ENCODE measurements at places on chromosomes 11 and 22. TPM values are rescaled to one million over a fixed set of nuclear protein-coding genes. Genes with fewer than 3 reads are reported as not detected.
A peak's percentile ranks its signal among the peaks of the same experiment; 100 is the strongest.

MUC6 gene
- not detected for total RNA-seq

ZNF280B gene
- total RNA-seq, result 2.6 TPM

ANKK1 gene
- not detected for total RNA-seq

PKNOX2 gene
- not detected for total RNA-seq

ASRGL1 gene
- total RNA-seq, result 11.5 TPM

TREH gene
- not detected for total RNA-seq

ADM2 gene
- total RNA-seq, result 4.1 TPM

OR5A1 gene
- not detected for total RNA-seq

RASSF10 gene
- not detected for total RNA-seq

DNA sequence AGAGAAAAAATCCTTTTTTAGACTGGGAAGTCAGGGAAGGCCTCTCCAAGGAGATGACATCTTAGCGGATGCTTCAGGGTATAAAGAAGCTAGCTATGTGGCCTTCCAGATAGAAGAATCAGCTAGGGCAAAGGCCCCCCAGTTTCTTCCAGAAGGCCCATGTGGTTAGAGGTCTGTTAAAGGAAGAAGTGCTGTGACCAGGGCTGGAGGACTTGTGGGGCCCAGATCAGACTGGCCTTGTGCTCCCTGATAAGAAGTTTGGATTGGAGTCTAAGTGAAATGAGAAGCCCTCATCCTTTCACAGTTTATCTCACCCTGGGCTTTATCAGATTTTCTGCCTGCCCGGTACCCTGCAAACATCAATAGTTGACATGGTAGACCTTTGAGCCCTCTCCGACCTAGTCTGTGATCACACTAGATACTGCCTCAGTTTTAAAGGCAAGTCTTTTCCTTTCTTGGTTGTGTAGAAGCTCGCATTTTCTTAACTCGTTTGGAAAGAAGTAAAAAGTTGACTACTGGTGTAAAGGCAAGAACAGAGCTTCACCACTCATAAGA, 7.8 kb downstream of the AMPD3 start:
- no peak for DNase-seq
- H3K36me3 ChIP-seq, result peaks cover 51% of the 10 kb centered on the region
- H3K27ac ChIP-seq, result peak overlapping the region; percentile 10
- no peaks in the 10 kb centered on the region for H3K27me3 ChIP-seq

GRCh38 chr22:31093086-31093850, 12.2 kb downstream of the SMTN start:
- peaks cover 17% of the 10 kb centered on the region for H3K36me3 ChIP-seq
- no peaks in the 10 kb centered on the region for H3K27me3 ChIP-seq
- DNase-seq, result no peak
- H3K4me3 ChIP-seq, result no peak overlapping the region

GRCh38 chr11:86482692-86483091, 108.0 kb downstream of the CCDC81 start:
- DNase-seq, result no peak
- H3K4me3 ChIP-seq, result no peak overlapping the region
- H3K27ac ChIP-seq, result no peak overlapping the region
- peaks cover 3% of the 10 kb centered on the region for H3K4me1 ChIP-seq
- no peaks in the 10 kb centered on the region for H3K27me3 ChIP-seq
- no peaks in the 10 kb centered on the region for H3K36me3 ChIP-seq

GRCh38 chr11:36948460-36949127, 350.6 kb upstream of the RAG2 start:
- no peak overlapping the region for H3K27ac ChIP-seq
- no peak overlapping the region for H3K4me3 ChIP-seq
- no peaks in the 10 kb centered on the region for H3K36me3 ChIP-seq
- DNase-seq, result no peak
- H3K4me1 ChIP-seq, result no peaks in the 10 kb centered on the region
- H3K27me3 ChIP-seq, result no peaks in the 10 kb centered on the region

DNA sequence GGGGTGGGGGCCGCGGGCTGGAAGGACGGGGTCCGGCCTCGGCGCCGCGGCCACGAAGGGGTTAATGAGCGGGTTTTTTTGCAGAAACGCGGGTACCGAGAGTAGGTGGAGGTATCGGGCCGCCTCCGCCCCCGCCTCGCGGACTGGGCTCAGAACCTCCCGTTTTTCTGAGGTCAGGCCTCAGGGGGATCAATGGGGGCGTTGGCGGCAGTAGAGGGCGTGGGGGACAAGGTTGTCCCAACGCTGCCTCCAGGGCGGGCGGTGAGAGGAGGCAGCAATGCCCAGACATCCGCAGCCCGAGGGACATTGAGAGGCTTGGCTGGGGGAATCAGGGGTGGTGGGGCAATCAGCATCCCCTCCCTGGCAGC, 34.8 kb upstream of the PRODH start:
- H3K4me1 ChIP-seq, result no peaks in the 10 kb centered on the region
- no peak for DNase-seq
- no peak overlapping the region for H3K4me3 ChIP-seq
- no peaks in the 10 kb centered on the region for H3K36me3 ChIP-seq
- H3K27ac ChIP-seq, result no peak overlapping the region
- peaks cover 7% of the 10 kb centered on the region for H3K27me3 ChIP-seq

GRCh38 chr11:129625930-129626329, 189.7 kb upstream of the TMEM45B start:
- no peaks in the 10 kb centered on the region for H3K27me3 ChIP-seq
- H3K27ac ChIP-seq, result no peak overlapping the region
- DNase-seq, result no peak

GRCh38 chr11:120205596-120206161, 5.2 kb upstream of the OAF start:
- no peak for DNase-seq
- H3K27me3 ChIP-seq, result peaks cover 36% of the 10 kb centered on the region
- no peak overlapping the region for H3K4me3 ChIP-seq
- peaks cover 14% of the 10 kb centered on the region for H3K4me1 ChIP-seq
- H3K36me3 ChIP-seq, result no peaks in the 10 kb centered on the region

DNA sequence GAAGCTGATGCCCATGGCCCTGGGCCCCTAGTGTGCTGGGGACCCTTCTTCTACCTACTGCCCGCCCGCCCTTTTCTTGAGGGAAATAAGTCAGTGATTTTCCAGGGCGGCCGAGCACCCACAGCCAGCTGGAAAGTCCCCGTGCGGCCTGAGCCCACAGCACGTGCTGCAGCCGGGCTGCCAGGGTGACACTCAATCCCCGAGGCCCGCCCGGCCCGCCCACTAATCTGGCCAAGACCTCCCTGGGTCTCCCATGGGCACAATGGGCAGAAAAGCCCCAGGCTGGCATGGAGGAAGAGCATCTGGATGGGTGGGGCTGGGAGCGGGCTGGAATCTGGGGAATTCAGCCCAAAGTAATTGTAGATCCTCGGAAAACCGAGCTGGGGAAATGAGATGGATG, 24.8 kb downstream of the WNT7B start:
- no peak overlapping the region for H3K27ac ChIP-seq
- peaks cover 7% of the 10 kb centered on the region for H3K27me3 ChIP-seq
- H3K4me3 ChIP-seq, result no peak overlapping the region
- DNase-seq, result no peak

- H3K36me3 ChIP-seq, result no peaks in the 10 kb centered on the region
- no peaks in the 10 kb centered on the region for H3K27me3 ChIP-seq
- no peak overlapping the region for H3K27ac ChIP-seq
- no peak overlapping the region for H3K4me3 ChIP-seq
- H3K4me1 ChIP-seq, result no peaks in the 10 kb centered on the region
Measured at GRCh38 chr11:127950162-127950561, 637.2 kb downstream of the ETS1 start.

- H3K4me3 ChIP-seq, result no peak overlapping the region
- no peak overlapping the region for H3K27ac ChIP-seq
- H3K27me3 ChIP-seq, result no peaks in the 10 kb centered on the region
- no peaks in the 10 kb centered on the region for H3K36me3 ChIP-seq
- DNase-seq, result no peak
- H3K4me1 ChIP-seq, result no peaks in the 10 kb centered on the region
Measured at GRCh38 chr11:1447845-1448825, 38.4 kb downstream of the MOB2 start.

GRCh38 chr22:23094695-23095681, 24.7 kb downstream of the GNAZ start:
- no peaks in the 10 kb centered on the region for H3K36me3 ChIP-seq
- no peak for DNase-seq
- no peaks in the 10 kb centered on the region for H3K27me3 ChIP-seq
- H3K4me3 ChIP-seq, result no peak overlapping the region

GRCh38 chr11:62656796-62657429, 3.8 kb upstream of the INTS5 start:
- peaks cover 19% of the 10 kb centered on the region for H3K4me1 ChIP-seq
- no peaks in the 10 kb centered on the region for H3K27me3 ChIP-seq
- peak overlapping the region; percentile 26 for H3K27ac ChIP-seq
- peaks cover 7% of the 10 kb centered on the region for H3K36me3 ChIP-seq
- no peak for DNase-seq
- no peak overlapping the region for H3K4me3 ChIP-seq

GRCh38 chr11:47791774-47792430, 24.8 kb upstream of the FNBP4 start:
- H3K4me3 ChIP-seq, result no peak overlapping the region
- peaks cover 42% of the 10 kb centered on the region for H3K36me3 ChIP-seq
- H3K27me3 ChIP-seq, result no peaks in the 10 kb centered on the region
- peaks cover 6% of the 10 kb centered on the region for H3K4me1 ChIP-seq

DNA sequence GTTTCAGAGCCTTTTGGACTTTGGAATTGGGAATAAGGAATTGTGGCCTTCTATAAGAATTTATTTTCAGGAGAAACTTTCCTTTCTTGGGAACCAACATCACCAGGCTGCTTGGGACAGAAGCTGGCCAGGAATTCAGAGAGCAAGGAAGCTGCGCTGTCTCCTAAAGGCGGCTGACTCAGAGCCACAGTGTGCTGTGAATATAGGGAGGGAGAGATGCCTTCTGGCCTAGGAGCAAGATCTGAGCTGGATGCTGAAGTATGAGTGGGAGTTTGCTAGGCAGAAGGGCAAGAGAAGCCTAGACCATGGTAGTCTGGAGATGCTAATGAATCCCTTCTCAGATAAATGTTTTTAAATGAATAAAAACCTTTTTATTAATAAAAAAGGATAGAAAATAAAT, 213.7 kb upstream of the TBCEL start:
- H3K27me3 ChIP-seq, result peaks cover 5% of the 10 kb centered on the region
- no peaks in the 10 kb centered on the region for H3K36me3 ChIP-seq
- H3K4me1 ChIP-seq, result peaks cover 9% of the 10 kb centered on the region
- H3K27ac ChIP-seq, result no peak overlapping the region

DNA sequence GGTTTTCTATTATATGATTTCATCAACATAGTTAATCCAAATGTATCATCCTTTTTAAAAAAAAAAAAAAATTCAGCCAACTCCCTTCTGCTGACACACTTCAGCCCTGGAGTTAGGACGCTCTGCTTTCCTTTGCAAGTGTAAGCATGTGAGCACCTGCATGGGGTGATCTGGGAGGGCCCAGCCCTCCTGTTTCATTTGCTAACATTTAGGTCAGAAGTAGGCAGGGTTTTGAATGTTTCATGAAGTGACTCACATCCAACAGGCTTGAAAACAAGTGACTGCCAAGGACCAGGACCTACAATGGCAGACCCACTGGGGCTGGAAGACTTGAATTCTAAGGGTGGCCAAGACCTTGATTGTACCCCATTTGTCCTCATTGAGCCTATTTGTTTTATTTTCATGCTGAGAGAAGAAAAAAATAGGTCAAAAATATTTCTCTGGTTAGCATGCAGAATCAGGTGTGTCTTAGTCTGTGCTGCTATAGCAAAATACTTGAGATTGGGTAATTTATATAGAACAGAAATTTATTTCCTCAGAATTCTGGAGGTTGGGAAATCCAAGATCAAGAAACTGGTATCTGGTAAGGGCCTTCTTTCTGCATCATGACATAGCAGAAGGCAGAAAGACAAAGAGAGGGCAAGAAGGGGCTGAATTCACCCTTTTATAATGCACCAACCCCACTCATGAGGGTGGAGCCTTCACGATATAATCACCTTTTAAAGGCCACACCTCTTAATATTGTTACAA, 137.6 kb downstream of the CD44 start:
- peaks cover 13% of the 10 kb centered on the region for H3K36me3 ChIP-seq
- no peak for DNase-seq
- no peak overlapping the region for H3K4me3 ChIP-seq
- H3K4me1 ChIP-seq, result peaks cover 54% of the 10 kb centered on the region

- H3K27ac ChIP-seq, result no peak overlapping the region
- H3K4me3 ChIP-seq, result no peak overlapping the region
- no peaks in the 10 kb centered on the region for H3K27me3 ChIP-seq
- no peaks in the 10 kb centered on the region for H3K4me1 ChIP-seq
- no peak for DNase-seq
Measured at GRCh38 chr11:133403900-133404299, 128.4 kb downstream of the OPCML start.

DNA sequence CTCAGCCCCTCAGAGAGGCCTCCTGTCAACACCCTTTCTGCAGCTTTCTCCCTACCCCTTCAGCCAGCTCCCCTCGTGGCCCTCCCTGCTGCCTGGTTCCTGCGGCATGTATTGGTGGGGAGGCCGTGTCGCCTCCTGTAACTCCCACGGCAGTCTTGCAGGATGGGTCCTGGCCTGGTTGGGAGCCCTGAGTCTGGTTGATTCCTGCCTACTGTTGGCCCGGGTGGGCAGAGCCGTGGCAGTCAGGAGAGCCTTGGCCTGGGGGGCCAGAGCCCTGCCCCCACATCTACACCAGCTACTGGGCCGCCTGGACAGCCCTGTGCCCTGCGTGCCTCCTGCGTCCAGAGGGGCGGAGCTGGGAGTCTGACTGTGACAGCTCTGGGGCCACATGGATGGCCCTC, 30.3 kb upstream of the GRAMD4 start:
- peak overlapping the region; percentile 67 for H3K27ac ChIP-seq
- no peak for DNase-seq
- peaks cover 3% of the 10 kb centered on the region for H3K36me3 ChIP-seq
- no peak overlapping the region for H3K4me3 ChIP-seq

DNA sequence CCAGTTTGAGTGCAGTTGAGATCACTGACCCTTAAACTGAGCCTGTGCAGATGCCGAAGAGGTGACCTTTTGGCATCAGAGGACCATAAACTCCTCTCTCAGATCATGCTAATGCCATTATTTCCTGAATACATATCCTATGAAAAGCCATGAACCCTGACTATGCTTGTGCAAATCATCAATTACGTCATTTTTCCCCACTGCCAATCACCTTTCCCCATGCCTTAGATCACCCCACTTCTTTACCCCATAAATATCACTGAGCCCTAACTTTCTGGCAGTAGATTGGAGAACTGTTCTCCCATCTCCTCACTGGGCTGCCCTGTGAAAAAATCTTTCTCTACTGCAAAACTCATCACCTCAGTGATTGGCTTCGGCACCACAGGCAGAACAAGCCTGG, 32.9 kb downstream of the MTNR1B start:
- no peaks in the 10 kb centered on the region for H3K36me3 ChIP-seq
- no peaks in the 10 kb centered on the region for H3K4me1 ChIP-seq
- no peaks in the 10 kb centered on the region for H3K27me3 ChIP-seq
- H3K4me3 ChIP-seq, result no peak overlapping the region
- no peak overlapping the region for H3K27ac ChIP-seq

All from activated CD8-positive, alpha-beta T cell treated with anti-CD3 and anti-CD28 coated beads, Interleukin-2, amount 10 ng/mL, durations not matched to agents 7 days and 5 days (primary cell).